G401 (cell line): ENCODE measurements at places on chromosomes 1 and 21. TPM values are rescaled to one million over a fixed set of nuclear protein-coding genes. Genes with fewer than 3 reads are reported as not detected.

SRP9 gene
- 452 and 552 TPM in 2 replicates for total RNA-seq

DENND2D gene
- not detected in 2 replicates for total RNA-seq

STUM gene
- total RNA-seq = not detected in 2 replicates

FDPS gene
- 357 and 361 TPM in 2 replicates for total RNA-seq

CENPF gene
- 43.2 and 160 TPM in 2 replicates for total RNA-seq

KANK4 gene
- total RNA-seq = not detected in 2 replicates

GPA33 gene
- 0.12 and 1.1 TPM in 2 replicates for total RNA-seq

ARMH1 gene
- 2.2 TPM in 1 of 2 replicates, not detected in the other for total RNA-seq

CCDC24 gene
- total RNA-seq = 2.2 and 8.1 TPM in 2 replicates

WNT3A gene
- 0.37 TPM in 1 of 2 replicates, not detected in the other for total RNA-seq

CHML gene
- total RNA-seq = 3.4 and 8.9 TPM in 2 replicates

RHBG gene
- 0.06 and 3.5 TPM in 2 replicates for total RNA-seq

ATP6V1G3 gene
- not detected in 2 replicates for total RNA-seq

CYP4X1 gene
- total RNA-seq = not detected in 2 replicates

GRCh38 chr1:25017436-25018109 is 87.5 kb upstream of the RUNX3 start:
- DNase-seq = no peak

- DNase-seq = peak; percentile 40
Observed at GRCh38 chr1:82919837-82920236, 1079.1 kb downstream of the TTLL7 start.

DNA sequence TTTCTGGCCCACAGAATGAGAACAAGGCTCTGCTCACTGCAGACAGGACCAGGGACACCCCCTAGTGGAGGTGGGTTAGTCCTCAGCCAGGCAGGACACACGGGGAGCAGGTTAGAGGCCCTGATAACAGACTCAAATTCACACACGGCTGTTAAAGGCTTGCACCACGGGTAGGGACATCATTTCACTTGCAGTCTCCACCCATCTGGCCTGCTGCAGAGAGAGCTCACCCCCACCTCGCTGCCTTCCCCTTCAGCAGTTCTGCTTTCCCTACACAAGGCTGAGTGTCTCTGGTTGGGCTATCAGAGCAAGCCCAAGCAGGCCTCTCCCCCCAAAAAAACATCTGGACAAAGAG is 20.6 kb downstream of the MEF2D start:
- no peak for DNase-seq

GRCh38 chr1:20124456-20125057 is 5.2 kb upstream of the PLA2G2D start:
- no peak for DNase-seq

GRCh38 chr1:175810305-175810704 is 66.9 kb upstream of the TNR start:
- DNase-seq = no peak

GRCh38 chr1:29719253-29719652 is 482.9 kb downstream of the PTPRU start:
- DNase-seq = no peak

GRCh38 chr1:199490769-199491527 is 536.6 kb upstream of the NR5A2 start:
- peak; percentile 62 for DNase-seq

DNA sequence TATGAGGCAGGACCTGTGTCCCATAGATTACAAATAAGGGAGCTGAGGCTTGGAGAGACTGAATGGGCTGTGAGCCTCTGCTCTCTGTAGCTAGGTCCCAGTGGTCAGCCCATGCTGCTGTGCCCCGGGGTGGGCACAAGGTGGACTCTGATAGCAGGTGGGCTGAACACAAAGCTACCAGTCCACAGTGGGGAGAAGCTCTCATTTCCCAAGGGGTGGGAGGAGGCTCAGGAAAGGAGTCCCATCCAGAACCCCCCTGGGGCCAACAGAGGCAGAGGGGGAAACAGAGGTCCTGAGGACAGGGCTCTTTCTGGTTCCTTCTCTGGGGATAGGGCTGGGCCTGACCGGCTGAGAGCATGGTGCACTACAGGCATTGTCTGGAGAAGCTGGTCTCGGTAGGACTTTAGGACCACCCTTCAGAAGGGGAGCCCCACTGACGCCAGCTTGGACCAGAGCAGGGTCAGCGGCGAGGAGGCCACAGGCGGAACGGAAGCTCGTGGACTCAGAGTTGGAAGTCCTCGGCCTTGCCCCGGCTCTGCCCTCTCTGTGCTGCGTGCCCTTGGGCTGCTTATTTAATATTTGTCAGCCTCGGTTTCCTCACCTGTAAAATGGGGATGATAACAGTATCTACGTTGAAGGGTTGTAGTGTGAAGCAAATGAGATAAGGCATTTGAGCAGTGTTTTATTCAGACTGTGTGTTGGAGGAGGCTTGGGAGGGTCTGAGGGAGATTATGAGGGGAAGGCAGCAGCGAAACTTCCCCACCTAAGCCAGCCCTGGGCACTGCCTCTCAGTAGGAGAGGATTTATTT is 26.6 kb downstream of the SDE2 start:
- no peak for DNase-seq

DNA sequence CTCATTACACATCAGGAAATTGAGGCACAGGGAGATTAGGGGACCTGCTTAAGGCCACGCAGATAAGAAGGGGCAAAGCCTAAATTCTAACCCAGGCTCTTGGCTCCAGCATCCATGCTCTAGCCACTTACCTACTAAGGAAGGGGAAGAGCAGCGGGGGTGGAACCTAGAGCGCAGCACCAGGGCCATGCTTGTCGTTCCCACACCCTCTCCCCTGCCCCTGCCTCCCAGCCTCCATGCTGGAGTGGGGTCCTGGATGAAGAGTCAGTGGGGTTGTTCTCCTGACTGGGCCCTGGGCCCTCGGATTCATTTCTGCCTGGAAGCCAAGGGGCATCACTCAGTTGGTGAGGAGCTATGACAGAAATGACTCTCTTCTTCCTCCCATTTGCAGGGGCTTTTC is 133.3 kb downstream of the FOXD2 start:
- DNase-seq = no peak

DNA sequence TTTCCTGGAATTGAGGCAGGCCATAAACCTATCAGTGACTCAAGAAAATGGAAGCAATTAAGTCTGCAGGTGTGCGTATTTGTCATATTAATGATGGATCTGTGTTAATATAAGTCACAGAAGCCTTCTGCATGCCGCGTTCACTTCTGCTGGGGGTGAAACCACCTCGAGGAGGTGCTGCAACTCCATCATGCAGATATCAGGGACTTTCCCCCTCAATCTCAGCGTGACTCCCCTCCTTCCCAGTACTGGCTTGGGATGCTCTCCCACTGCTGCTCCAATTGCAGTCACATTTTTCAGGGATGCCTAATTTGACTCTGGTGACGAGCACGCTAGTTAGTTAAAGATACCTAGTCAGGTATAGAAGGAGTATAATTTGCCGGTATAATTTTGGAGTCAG is 87.5 kb downstream of the ASTN1 start:
- DNase-seq = no peak

- peak; percentile 71 for DNase-seq
Observed at GRCh38 chr1:175877939-175878737, 134.7 kb upstream of the TNR start.

- DNase-seq = no peak
Observed at GRCh38 chr1:2372551-2373490, 18.5 kb downstream of the MORN1 start.

GRCh38 chr21:37172646-37173045 is 94.5 kb downstream of the VPS26C start:
- DNase-seq = no peak

- no peak for DNase-seq
Observed at GRCh38 chr1:201653883-201654282, 115.0 kb downstream of the NAV1 start.

DNA sequence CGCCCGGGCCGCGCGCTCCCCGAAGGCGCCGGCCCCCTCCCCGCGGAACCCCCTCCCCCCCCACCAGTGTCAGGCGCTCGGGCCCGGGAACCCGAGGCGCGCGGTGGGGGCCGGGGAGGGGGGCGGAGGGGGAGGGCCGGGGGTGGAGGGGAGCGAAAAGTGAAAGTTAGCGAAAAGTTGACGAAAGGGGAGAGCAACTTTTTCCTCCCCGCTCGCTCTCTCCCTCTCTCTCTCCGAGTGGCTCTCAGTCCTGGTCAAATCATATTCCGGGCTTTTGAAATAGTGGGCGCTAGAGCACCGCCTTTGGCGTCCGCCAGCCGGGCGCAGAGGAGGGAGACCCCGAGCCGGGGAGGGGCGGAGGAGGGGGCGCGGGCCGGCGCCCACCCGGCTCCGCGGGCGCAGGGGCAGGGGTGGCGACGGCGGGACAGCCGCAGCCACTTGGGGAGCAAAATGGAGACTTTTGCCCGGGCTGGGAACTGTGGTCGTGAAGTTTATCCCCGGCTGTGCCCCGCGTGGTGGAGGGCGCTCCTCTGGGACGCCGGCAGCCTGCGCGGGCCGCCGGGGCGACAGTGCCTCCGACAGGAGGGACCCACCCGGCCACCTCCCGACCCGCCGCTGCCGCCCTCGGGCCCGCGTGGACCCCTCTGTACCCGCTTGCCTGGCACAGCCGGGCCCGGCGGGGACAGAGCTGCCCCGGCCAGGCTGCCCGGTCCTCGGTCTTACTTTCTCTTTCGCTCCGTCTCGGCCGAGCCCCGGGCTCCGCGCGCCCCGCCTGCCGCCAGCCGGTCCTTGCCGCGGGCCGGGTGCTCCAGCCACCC is 697 bp downstream of the PRDM16 start:
- peak; percentile 42 for DNase-seq

DNA sequence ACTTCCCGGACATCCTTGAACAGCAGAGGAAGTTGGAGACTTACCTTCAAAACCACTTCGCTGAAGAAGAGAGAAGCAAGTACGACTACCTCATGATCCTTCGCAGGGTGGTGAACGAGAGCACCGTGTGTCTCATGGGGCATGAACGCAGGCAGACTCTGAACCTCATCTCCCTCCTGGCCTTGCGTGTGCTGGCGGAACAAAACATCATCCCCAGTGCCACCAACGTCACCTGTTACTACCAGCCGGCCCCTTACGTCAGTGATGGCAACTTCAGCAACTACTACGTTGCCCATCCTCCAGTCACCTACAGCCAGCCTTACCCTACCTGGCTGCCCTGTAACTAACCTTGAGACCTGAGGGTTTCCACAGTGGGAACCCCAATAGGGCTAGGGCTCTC is 17.9 kb downstream of the TENT5C start:
- no peak for DNase-seq

- DNase-seq = no peak
Observed at GRCh38 chr1:156839426-156840109, 19.3 kb downstream of the INSRR start.

DNA sequence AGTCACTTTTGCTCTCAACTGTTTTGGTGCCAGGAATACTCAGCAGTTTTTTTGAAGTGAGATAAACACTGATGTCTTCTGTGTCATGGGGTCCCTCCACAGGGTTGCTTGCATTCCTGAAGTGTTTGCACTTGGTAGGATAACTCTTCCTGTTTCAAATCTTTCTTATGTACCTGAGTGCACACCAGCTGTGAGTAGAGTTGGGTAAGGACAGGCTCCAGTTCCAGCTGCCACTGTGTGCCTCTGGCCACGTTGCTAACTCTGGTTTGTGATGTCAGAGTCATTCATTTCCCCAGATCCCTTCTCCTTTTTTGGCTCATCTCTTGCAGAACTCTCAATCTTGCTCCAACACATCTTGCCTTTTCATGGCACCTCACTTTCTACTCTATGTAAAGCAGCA is 356.3 kb upstream of the B3GALT2 start:
- no peak for DNase-seq

DNA sequence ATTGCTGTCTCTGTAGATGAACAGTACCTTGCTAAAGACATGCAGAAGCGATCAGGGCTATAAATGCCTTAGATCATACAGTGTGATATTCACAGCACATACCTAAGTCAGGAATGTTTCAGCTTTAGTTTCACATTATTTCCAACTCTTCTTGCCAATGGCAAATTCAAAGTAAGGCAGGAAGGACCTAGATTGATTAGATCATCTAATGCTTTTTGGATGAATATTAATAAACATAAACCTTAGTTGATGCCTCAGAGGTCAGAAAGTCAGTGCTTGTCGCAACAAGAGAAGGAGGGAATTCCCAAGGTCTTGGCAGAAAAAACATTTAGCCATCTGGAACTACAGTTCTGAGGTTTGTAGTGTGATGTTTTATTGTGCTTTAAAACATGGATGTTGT is 122.3 kb downstream of the TNFSF18 start:
- DNase-seq = no peak

GRCh38 chr1:28162151-28162550 is 14.3 kb downstream of the PTAFR start:
- DNase-seq = no peak

- no peak for DNase-seq
Observed at GRCh38 chr1:203453016-203453415, 22.6 kb upstream of the PRELP start.

DNA sequence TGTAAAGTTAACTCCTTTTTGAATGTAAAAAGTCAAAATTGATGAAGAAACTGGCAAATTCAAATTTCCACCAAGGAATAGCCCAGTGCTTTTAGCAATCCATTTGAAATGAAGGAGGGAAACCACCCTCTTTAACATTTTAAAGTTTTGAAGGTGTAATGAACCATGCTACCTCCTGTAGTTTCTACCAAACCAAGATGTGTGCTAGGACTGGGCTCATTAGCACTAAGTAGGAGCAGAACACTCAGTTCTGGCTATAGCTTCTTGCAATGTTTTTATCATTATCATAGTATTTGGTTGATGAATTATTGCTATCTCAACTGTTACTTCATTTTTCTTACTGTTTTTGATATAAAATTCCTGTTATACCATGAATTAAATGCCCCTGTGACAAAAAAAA is 319.2 kb upstream of the ZRANB2 start:
- no peak for DNase-seq

GRCh38 chr1:218785928-218786327 is 387.8 kb upstream of the LYPLAL1 start:
- DNase-seq = no peak

GRCh38 chr1:176880955-176881595 is 283.4 kb downstream of the ASTN1 start:
- DNase-seq = peak; percentile 72

DNA sequence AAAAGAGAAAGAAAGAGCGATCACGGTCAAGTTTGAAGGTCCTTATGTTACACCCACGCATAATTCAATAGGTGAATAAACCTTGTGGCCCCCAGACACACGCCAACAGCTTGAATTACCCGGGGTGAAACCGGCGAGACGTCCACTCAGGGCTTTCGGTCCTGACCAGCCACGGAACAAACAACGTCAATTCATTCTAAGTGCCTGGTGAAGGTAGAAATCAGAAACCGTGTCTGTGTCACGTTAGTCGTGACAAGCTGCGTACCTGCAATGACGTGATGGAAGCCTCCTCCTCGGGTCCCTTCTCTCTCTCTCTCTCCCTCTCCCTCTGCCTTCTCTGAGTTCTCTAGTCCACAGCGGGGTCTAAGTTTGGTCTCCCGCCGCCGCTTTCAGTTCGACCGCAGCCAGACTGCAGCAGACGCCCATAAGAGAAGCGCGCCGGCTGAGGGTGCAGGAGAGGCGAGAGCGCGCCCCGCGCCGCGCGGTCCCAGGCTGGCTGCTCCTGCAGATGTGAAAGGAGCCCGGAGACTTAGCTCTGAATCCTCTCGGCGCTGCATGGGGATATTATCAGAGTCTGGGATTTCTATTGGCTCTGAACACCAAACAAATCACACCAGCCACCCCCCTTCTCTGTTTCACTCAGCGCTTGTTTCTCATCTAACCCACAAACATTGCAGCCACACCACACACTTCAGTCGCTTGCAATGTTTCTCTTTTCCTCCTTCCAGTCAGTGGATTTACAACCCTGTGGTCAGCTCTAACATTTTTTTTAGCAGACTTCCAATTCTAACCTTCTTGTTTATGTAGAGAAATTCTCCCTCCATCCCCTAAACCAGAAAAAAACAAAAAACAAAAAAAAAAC is at the start of gene GREM2:
TSS of gene GREM2 (minus strand) at position 537 of the 862 bp plus-strand sequence. CDS start 118,680 bp downstream, outside the sequence.
- DNase-seq = peak; percentile 44

- no peak for DNase-seq
Observed at GRCh38 chr1:67780637-67781036, 52.6 kb downstream of the GNG12 start.
